Suprapubic skin (tissue), 4 donors: ENCODE measurements at places on chromosomes 2 and 18.

DNA sequence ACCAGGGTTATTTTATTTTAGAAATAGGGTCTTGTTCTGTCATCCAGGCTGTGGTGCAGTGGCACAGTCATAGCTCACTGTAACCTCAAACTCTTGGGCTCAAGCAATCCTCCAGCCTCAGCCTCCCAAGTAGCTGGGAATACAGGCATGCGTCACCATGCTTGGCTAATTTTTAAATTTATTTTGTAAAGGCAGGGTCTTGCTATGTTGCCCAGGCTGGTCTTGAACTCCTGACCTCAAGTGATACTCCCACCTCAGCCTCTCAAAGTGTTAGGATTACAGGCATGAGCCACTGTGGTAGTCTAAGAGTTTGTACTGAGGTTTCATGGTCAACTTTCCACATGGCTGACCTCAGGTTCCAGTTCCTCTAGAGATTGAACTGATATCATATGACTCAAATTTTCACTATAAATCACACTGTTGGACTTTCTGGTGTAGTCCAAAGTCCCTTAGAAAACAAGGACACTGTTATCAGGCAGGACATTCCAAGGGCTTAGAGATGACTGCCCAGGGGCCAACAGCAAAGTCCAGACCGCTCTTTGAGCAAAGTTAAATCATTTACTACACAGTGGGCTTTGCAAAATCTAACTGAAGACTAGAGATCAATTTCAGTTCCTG, 82.0 kb upstream of the MEX3C start:
- no peak for DNase-seq

DNA sequence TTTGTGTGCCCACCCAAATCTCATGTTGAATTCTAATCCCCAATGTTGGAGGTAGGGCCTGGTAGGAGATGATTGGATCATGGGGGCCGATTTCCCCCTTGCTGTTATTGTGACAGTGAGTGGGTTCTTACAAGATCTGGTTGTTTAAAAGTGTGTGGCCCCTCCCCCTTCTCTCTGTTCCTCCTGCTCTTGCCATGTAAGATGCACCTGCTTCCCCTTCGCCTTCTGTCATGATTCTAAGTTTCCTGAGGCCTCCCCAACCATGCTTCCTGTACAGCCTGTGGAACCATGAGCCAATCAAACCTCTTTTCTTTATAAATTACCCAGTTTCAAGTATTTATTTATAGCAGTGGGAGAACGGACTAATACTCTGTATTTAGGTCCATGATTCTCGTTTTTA, 588.1 kb downstream of the DCDC2C start:
- no peak for DNase-seq

GRCh38 chr2:132497591-132497990, 81.0 kb downstream of the GPR39 start:
- no peak for DNase-seq

DNA sequence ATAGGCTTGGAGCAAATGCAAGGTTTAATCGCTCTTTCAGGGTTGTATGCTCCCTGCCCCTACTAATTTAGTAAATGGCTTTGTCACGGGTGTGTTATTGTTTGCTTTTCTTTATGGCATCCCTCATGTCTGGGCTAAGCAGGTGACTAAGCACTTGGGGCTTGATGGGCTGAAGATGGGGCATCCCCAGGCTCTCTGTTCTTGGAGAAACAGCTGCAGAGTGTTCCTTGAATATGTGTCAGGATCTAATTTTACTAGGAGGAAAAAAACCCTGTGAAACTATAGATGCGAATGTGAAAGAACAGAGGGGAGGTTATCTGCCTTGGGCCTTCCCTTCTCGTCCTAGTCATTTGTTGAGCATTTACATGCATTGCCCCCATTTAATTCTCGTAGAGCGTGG, 94.7 kb upstream of the TAF1B start:
- DNase-seq: no peak

- DNase-seq: no peak
Measured at GRCh38 chr2:165536851-165537499, 67.5 kb downstream of the CSRNP3 start.

- DNase-seq: no peak
Measured at GRCh38 chr18:48623468-48624235, 84.8 kb downstream of the CTIF start.

GRCh38 chr2:231900486-231900942, 25.7 kb downstream of the NPPC start:
- DNase-seq: no peak

DNA sequence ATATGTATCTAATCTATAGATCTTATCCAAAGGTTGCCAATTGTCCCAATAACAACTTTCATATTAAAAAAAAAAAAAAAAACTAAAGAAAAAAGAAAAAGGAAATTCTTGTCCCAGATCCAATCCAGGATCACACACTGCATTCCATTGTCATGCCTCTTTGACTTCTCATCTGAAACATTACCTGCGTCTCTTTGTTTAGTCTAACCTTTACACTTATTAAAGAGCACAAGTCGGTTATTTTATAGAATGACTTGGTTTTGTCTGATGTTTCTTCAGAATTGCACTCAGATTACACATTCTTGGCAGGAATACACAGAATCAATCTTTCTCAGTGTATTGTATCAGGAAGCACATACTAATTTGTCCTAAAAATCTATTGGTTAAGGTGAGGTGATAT, 392.5 kb upstream of the KLHL29 start:
- DNase-seq: no peak

DNA sequence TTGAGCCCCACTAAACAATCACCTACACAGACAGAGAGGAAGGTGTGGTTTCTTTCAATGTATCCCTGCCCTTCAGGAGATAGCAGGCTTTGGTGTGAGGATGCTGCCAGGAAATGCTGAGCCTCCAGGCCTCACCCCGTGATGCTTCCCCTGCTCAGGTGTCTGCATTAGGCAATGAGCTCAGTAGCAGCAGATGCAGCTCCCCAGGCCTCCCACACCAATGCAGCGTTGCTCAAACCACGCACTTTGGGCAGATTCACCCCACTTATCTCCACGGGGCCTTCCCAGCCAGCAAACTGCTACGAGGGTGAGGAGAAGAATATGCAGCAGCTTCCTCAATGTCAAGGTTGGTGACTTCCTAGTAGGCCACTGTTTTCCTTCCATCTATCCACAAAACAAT, 229.3 kb upstream of the PXDN start:
- no peak for DNase-seq

- DNase-seq: no peak
Measured at GRCh38 chr2:113012436-113013335, 7.4 kb downstream of the IL36A start.

GRCh38 chr18:3132700-3133099, 87.1 kb downstream of the MYOM1 start:
- DNase-seq: no peak

DNA sequence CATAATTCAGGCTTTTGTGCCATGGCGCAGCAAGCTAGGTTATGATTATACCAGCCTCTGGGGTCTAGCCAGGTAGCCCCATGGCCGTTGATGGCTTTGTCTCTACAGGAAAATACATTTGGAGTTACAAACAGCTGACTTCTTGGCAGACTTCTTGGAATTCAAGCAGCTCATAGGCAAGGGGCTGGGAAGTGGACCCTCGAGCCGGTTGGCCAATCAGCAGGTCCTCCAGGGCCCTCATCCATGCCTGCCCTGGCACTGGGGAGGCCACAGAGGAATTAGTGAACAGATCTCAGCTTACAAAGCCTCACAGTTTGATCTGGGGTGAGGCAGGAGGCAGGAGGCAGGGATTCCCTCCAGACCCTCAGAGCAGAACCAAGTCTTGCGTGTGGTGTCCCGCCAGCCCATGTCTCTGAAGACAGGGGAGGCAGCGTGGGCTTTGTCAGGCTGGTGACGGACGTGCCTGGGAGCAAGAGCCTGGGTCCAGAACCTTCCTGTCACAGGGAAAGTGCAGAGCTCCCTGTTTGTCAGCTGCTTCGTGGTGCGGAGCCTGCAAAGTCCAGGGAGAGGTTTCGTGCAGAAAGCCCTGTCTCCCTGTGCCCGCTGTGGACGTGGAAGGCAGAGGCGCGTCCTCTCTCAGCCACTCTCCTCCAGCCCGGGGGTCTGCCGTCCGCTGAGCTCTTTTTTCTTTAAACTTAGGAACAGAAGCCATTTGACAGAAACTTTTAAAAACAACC, 131.7 kb downstream of the KLHL29 start:
- DNase-seq: no peak

DNA sequence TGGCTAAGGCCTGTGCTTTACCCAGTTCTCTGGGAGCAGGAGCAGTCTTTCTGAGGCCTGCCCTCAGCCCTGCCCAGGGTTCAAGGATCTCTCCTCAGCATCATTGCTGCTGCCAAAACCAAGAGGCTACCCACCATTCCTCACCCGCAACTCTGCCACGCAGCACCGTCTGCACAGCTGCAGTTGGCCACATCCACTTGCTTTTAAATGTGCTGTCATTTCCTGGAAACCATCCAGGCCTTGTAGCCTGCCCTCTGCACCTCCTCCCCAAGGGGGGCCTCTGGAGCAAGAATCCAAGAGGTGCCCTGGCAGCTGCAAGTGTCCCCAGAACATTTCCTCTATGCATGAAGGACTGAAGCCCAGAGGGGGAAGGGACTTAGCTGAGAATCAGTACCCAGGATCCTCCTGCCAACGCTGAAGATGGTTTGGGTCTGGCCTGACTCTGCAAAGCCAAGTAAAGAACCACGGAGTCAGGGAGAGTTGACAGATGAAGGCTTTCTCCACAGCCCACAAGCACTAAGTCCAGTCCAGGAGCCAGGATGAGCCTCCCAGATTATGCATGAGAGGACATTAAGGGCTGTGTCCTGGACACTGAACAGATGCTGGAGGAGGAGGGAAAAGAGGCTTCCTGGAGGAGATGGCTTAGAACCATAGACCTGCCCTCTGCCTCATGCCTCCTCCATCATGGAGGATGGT, 14.9 kb downstream of the EMX1 start:
- DNase-seq: peak; percentile 47

DNA sequence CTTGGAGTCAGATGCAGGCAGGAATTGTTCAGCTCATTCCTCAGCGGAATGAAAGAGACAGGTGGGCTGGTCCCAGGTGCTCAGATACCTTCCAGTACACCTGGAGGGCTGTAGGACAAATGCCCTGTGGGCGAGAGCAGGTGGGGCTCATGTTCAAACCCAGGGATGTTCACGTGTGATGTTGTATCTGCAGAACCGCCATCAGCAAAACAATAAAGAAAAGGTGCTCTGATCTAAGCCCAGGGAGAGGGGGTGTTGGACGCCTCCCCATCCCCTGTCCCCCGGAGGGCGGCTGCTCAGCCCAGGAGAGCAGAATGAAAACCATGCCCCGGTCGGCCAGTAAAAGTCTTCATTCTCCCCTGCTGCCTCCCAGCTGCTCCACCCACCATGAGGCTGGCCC, 197.4 kb downstream of the HAUS1 start:
- DNase-seq: no peak

- DNase-seq: no peak
Measured at GRCh38 chr2:161104054-161104553, 56.1 kb upstream of the TANK start.

- no peak for DNase-seq
Measured at GRCh38 chr2:59888015-59888414, 665.4 kb downstream of the BCL11A start.

GRCh38 chr2:235580426-235581157, 86.7 kb downstream of the AGAP1 start:
- DNase-seq: no peak

GRCh38 chr2:157868993-157869392, 7.1 kb downstream of the ACVR1 start:
- no peak for DNase-seq

DNA sequence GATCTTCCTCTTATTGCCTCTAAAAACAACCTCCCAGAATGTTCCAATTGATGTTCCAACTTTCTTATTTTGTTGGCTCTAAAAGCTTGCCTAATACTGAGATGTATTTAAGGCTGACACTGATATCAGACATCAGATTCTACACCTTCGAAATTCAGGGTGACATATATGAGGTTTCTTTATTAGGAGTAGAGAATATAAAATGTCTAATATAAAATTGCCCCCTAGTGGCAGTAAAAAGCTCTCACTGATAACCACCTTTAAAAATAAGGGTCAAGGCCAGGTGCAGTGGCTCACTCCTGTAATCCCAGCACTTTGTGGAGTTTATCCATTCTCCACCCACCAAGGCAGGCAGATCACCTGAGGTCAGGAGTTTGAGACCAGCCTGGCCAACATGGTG, 789.7 kb upstream of the SLC39A10 start:
- no peak for DNase-seq

- DNase-seq: no peak
Measured at GRCh38 chr2:154402213-154402612, 296.3 kb upstream of the KCNJ3 start.

DNA sequence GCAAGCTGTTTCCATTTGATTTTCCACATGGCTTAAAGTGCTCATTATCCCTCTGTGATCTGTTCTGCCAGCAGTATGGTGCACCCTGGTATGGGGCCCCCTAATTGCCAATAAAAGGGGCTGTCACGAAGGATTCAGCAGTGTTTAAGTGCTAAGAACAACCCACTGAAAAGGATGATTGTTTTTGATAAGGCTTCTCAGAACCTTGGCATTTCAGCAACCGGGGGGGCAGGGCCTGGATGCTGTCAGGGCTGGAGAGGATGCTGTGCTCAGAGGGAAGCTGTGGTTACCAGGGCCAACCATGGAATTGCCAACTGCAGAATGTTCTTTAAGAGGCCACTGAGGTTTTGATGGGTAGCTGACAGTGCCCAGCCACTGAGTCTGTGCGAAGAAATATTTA, 117.8 kb downstream of the CTIF start:
- DNase-seq: no peak

DNA sequence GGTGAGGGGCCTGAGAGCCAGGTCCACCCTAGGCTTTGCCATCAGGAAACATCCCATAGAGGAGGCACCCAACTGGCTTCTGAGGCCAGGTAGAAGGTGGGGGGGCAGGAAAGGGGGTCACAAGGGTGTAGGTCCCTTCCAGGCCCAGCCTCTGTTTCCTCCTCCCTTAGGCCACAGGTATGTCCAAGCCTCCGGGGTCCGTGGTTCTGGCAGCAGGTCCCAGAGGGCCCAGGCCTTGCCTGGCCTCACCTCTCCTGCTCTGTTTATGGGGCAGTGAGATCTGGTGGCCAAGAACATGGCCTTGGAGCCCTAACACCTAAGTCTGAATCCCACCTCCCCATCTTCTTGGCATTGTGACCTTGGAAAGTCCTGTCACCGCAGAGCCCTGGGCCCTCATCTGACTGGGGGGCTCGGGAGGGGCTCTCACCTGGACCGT, 21.6 kb upstream of the GPR17 start:
- peak; percentile 34 for DNase-seq

DNA sequence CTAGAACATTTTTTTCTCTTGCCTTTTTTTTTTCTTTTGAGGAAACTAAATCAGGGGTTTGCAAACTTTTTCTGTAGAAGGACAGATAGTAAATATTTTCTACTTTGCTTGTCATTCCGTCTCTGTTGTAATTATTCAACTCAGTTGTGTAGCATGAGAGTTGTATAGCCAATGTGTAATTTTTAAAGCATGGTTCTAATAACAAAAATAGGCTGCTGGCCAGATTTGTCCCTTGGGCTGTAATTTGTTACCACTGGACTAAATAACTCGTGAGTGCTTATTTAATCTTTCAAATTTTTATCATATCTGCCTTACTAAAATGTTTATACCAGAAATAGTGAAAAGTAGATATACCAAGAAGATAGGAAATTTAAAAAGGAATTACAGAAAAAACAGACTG, 43.0 kb downstream of the CCDC148 start:
- no peak for DNase-seq

- DNase-seq: no peak
Measured at GRCh38 chr2:217387776-217388387, 528.0 kb upstream of the TNP1 start.
